ENCODE measurements at places on chromosomes 3 and 15.
A peak's percentile ranks its signal among the peaks of the same experiment; 100 is the strongest.

DNA sequence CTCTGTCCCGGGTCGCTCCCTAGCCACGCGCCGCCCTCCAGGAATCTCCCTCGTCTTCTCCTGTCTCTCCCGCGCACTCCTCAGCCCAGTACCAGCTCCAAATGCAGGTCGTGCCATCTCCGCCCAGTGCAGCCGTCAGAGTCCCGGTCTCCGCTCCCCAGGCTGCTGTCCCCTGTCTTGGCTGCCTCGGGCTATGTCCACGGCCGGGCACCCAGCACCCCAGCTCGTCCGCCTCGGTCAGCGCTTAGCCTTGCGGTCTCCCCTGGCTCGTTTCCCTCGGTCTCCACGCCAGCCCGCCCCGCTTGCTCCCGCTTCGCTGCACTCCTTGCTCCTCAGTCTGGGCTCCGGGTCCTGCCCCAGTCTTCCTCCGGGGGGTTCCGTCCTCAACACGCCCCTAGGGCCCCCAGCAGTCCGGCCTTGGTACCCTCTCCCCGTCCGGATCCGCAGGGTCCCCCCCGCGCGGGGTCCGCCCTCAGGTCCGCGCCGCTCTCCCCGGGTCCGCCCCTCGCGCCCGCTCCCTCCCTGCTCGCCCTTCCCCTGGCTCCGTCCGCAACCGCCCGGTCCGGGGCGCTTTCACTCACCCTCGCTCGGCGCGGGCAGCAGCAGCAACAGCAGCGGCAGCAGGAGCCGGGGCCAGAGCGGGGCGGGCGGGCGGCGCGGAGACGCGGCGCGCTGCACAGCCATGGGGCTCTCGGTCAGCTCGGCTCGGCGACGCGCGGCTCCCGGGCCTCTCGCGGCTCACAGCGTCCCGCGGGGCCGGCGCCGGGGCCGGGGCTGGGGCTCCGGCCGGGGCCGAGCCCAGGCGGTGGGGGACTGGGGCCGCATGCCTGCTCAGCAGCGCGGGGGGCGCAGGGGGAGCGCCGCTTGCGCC, 462 bp downstream of the IGDCC3 start:
- no peak for DNase-seq

DNA sequence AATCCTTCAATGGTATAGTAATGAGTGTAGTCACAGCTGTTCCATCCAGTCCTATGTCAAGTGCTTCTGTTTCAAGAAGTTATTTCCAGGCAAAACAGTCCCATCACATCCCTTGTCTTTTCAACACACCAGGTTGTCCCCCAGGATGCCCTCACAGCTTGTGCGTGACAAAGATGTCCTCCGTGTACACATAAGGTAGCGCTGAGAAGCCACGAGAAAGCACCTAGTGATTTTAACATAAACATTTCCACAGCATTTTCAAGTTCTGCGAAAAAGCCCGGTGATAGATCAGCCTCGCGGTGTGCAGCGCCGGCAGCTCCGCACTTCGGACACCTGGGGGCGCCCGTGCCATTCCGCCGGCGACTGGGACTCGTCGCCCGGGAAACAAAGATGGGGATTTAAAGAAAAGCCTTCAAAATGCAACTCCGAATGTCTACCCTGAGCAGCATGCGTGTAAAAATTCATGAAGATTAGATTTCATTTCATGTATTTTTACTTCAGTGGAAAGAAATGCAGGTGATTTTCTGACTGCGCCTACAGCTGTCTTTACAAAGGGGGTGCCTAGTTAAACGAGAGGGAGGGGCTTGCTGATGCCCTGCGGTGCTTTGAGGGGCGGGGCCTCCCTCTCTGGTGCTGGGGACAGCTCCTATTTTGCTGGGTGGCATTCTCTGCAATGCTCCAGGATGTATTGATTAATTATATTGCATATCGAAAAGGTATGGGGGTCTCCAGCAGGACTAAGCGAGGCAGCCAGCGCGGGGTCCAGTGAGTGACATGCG, 49.9 kb downstream of the KY start:
- peak; percentile 37 for DNase-seq

DNA sequence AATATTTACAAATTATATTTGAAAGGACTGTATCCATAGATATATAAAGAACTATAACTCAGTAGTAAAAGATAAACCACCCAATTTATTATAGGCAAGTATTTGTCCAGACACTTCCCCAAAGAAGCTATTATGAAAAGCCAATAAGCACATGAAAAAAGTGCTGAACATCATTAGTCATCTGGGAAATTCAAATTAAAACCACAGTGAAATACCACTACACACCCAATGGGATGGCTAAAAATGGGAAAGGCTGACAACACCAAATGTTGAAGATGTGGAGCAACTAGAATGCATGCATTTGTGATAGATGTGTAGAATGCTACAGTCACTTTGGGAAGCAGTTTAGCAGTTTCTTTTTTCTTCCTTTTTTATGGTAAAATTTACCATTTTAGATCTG, 147.0 kb downstream of the PDE8A start:
- DNase-seq = no peak

DNA sequence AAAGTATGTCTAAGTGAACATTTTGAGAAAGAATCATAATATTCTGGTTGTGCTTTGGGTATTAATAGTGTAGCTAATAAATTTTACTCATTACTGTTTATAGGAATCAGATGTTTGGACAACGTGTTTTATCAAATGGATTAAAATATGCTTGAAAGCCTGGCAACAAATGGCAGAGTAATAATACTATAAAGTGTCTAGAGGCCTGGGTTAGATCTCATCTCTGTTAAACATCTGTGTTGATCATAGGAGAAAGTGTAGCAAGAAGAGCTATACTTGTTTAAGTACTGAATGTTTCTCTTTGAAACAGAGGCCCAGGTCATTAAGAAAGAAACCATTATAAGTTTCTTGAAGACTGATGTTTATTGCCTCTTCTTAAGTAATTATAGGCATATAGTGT, 30.5 kb downstream of the VPS8 start:
- DNase-seq = no peak

GRCh38 chr15:29871401-29871800, 49.1 kb upstream of the TJP1 start:
- DNase-seq = no peak

GRCh38 chr15:57534281-57534680, 57.4 kb upstream of the MYZAP start:
- no peak for DNase-seq

DNA sequence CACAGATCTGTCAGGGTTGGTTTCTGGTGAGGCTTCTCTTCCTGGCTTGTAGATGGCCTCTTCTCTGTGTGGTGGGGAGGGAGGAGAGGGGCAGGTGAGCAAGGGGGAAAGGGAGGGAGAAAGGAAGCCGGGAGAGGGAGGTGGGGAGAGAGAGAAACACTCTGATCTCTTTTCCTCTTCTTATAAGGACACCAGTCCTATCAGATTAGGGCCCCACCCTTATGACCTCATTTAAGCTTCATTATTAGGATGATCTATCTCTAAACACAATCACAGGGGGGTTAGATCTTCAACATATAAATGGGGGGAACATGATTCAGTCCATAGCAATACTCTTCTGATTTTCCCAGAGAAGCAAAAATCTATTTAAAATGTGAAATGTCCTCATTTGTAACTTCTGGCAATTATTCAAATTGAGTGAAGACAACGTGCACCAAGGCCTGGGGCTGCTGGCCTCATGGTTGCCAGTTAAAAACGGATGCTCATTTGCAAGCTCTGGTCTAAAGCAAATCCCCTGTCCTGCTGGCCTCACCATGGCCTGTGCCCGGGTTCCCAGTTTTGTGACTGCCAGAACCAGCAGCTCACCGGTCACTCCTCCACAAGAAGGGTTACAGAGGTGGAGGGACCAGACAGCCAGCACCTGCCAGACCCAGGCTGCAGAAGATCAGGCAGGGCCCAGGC, 8.3 kb downstream of the POMGNT2 start:
- no peak for DNase-seq

GRCh38 chr3:112171144-112171543, 38.1 kb upstream of the GCSAM start:
- DNase-seq = no peak

DNA sequence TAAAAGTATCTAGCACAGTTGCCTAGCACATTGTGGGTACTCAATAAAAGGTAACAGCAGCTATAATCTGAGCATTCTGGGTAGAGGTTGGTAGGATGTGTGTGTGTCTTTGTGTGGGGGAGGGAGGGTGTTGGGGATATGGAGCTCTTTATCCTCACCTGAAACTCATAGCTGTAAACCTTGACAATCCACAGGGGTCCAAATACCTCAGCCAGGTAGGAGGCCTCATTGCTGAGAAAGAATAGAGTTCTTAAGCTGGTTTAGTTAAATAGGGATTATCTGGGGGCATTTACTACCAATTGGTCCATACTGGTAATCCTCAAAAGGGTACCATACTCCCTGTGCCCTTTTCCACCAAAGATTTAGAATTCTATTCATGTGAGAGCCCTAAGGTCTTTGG, 3.9 kb downstream of the SERF2 start:
- DNase-seq = no peak

- no peak for DNase-seq
These were observed 54.0 kb upstream of the EIF5A2 start for GRCh38 chr3:170962411-170962810.

- DNase-seq = no peak
These were observed 327.8 kb downstream of the RBMS3 start for GRCh38 chr3:29608414-29609327.

GRCh38 chr15:90933301-90933700, 952 bp upstream of the HDDC3 start:
- DNase-seq = no peak

DNA sequence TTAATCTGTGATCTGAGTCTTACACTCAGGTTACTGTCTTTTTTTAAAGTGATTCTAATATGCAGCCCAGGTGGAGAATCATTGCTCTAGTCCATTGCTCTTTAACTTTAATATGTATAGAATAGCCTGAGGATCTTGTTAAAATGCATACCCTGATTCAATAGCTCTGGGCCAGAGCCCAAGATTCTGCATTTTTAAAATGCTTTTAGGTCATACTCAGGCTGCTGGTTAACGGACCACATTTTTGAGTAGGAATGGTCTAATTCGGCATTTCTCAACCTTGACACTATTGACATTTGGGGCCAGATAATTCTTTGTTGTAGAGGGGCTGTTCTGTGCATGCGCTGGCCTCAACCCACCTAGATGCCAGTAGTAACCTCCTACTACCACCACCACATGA, 20.9 kb upstream of the FSTL1 start:
- no peak for DNase-seq

DNA sequence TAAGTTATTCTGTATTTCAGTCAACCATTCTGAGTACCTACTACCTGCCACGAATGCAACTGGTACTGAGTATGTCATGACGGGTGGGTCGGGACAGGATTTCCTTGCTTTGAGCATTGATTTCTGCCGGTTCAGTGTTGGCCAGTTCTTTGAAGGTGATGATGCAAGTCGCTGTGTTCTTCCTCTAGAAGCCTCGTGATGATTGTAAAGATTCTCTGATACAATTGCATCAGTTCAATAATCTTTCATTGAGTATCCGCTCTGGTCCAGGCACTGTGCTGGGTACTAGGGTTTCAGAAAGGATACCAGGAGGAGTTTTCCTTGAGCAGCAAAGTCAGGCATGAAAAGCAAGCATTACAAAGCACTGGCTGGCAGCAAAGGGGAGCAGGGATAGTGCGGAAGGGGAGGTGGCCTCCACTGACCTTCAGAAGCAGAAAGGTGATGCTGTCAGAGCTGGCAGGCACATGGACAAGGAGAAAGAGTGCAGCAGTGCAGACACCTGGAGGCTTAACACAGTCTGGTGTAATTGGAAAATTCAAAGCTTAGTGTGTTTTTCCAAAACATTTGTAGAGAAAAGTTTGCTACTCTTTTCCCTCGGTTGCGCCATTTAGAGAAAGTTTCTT, 100.1 kb downstream of the RPL39L start:
- no peak for DNase-seq

All from stimulated activated CD8-positive, alpha-beta memory T cell treated with anti-CD3 and anti-CD28 coated beads, Interleukin-7, amount 100 ng/mL, for 1 hour (primary cell).